ENCODE measurements at places on chromosomes 3 and 15. TPM values are rescaled to one million over a fixed set of nuclear protein-coding genes. Genes with fewer than 3 reads are reported as not detected.
A peak's percentile ranks its signal among the peaks of the same experiment; 100 is the strongest.

Gene EDEM1
- total RNA-seq, result 156 TPM

Gene SNTN
- not detected for total RNA-seq

Gene IL17RD
- not detected for total RNA-seq

Gene STRIT1
- not detected for total RNA-seq

Gene GPR156
- not detected for total RNA-seq

Gene SLC30A4
- 1.7 TPM for total RNA-seq

Gene CSTA
- total RNA-seq, result not detected

Gene ADAMTS9
- total RNA-seq, result not detected

DNA sequence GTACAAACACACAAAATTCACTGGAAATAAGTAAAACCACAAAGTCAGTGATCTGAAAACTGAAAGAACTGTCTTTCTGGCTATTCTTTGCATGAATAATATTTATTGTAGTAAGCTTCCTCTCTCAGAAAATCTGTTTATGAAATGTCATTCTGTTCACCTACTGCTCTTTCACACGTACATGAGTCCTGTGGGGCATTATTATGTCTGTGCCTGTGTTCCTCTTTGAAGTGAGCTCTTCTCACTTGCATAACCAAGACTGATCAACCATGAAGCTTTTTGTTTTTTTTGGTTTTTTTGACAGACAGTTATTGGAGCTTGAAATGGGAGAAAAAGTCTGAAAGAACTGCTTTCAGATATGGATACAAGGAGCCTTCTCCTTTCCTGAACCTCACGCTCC lies 195.8 kb downstream of the PLCH1 start:
- no peak for DNase-seq

DNA sequence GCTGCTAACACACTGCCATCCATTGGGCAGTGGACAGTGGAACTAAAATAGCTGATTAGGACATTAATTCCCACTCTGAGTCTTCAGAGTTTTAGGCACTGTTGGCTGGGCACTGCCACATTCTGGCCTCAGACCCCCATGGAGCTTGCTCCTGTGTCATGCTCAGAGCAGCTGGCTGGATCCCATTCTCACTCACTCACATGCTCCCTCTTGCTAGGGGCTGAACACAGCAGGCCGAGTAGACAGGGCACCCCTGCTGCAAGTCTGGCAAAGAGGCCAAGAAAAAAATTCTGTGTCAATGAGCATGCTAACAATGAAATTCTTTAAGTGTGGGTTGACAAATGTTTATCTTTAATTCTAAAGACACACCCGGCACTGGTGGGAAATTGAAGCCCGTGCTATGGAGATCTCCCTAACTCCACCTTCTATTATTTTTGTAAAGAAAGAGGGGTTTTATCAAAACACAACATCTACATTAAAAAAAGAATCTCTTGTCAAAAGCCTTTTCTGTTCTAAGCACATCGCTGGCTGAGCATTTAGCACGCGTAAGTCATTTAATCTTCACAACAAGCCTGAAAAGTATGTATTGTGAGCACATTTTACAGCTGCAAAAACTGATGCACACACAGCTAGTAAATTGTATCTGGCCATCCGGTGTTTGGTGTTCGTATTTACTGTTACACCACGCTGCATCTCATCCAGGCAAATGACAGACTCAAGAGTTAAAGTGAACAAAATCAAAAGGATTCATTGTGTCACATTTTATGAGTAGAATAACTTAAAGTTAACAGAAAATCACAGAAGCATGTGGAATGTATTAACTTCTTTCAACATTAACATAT lies 362.1 kb downstream of the PLOD2 start:
- DNase-seq, result no peak

GRCh38 chr3:170500462-170500861 lies 81.8 kb downstream of the CLDN11 start:
- DNase-seq, result no peak

GRCh38 chr3:168091941-168092340 lies 3.8 kb downstream of the GOLIM4 start:
- no peak for DNase-seq

DNA sequence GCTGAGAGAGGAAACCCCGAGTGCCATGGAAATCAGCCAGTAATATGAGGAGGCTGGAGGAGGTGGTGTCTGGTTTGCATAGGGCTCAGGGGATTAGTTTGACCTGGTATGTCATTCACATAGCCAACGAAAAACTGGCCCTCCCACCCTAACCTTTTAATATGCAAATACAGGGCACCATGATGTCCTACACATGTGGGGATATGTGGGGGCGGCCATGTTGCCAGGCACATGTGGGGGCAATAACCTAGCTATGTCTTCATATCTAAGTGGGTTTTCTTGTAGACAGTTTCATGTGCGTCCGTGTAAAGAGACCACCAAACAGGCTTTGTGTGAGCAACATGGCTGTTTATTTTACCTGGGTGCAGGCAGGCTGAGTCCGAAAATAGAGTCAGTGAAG lies 110.1 kb downstream of the MOBP start:
- no peak for DNase-seq

DNA sequence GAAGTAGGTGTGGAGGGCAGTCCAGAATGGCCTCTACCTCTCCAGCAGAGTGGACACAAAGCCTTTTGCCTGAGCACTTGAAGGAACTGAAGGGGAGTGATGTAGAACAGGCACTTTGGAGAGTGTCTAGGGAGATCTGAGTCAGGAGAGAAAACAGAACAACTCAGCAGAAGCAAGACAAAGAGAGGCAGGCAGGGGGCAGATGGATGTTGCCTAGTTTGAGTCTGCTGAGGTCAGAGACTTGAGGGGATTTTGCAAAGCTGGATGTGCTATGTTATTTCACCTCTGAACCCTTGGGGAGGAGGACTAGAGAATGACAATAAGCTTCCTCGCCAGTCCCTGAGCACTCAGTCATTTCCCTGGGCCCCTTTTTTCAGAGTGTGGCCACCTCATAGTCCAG lies 366.4 kb downstream of the EPHB1 start:
- no peak for DNase-seq

- no peak for DNase-seq
Observed at GRCh38 chr3:190498293-190498692, 15.6 kb upstream of the IL1RAP start.

DNA sequence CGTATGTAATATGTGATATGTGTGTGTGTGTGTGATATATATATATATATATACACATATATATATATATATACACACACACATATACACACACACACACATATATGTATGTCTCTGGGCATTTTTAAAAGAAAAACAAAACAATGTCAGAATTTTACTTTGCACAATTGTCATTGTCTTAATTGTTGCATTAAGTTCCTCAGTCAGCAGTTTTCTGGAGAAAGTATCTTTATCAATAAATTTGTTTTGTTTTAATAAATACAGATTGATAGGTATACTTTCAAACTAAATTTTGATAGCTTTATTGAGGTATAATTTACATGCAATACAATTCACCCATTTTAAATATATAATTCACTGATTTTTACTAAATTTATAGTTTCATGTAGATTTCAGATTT lies 62.9 kb upstream of the SENP5 start:
- no peak for DNase-seq

DNA sequence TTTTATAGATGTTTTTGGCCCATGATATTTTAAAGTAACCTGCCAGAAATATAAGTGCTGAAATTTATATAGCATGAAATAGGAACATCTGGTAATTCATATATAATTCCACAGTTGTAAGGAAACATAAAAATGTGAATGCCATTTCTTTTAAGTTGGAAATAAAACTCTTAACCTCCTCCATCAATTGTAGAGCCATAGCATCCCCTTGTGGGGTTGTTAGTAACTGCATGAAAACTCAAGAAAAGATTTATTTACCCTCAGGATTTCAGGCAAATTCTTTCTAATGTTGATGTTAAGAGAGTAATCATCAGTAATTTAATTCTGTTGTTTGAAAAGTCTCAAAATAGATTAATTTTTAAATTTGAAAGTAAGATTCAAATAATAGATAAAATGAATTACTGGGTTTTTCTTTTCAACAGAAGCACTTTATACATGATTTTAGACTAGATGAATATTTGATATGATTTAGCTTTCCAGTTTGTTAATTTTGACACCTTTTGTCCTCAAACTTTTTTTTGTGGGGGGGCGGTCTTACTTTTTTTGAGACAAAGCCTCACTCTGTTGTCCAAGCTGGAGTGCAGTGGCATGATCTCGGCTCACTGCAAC lies 74.7 kb downstream of the RASA2 start:
- peak; percentile 45 for DNase-seq

DNA sequence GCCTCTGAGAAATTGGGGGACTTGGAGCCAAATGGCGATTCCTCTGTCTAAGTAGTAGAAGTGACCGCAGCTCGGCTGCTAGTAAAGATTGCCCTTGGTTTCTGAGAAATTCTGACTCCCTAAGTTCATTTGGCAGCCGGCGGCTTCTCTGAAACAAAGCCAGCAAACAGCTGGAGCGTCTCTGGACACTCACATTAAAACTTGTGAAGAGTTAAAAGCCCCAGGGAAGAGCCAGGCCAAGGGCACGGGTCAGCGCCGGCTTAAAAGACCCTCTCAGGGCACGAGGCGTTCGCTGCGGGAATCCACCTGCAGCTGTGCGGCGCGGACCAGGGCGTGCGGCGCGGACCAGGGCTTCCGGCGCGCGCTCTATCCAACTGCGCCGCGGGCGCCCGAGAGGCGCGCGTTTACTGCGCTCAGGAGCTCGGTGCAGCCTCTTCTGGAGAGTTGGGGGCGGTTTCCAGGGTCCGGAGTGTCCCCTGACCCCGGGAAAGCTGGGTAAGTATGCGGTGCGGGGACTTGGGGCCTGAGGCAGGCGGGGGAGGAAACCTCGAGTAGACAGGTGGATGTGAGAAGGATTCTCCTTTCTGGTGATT lies at the start of gene COL6A5:
COL6A5 (plus strand) TSS at position 186 of the 593 bp plus-strand sequence. CDS start 27,967 bp downstream, outside the sequence.
- DNase-seq, result no peak

DNA sequence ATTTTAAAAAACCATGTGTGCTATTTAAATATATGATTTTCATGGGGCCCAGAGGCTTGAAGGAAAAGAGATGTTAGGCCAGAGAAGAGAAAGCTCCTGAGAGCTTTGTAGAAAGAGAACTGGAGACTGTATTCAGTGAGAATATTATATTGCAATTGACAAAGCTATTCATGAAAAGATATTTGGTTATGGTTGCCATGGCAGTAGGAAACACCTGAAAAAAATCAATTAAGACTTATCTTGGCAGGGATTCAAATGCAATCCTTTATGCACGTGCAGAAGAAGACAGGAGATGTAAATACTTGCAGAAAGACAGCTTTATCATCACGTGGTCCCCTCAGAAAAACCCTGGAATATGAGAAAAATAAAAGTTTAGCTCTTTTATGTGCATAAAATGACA lies 636.0 kb upstream of the TBL1XR1 start:
- no peak for DNase-seq

- no peak for DNase-seq
Observed at GRCh38 chr15:68676011-68676605, 97.3 kb downstream of the CORO2B start.

Data from activated CD8-positive, alpha-beta T cell treated with anti-CD3 and anti-CD28 coated beads for 36 hours (primary cell).